ENCODE measurements at places on chromosomes 2 and 18. TPM values are rescaled to one million over a fixed set of nuclear protein-coding genes. Genes with fewer than 3 reads are reported as not detected.

CNTNAP5 gene
- 0.29 TPM for polyA plus RNA-seq

LOXHD1 gene
- polyA plus RNA-seq = 59.4 TPM

GREB1 gene
- polyA plus RNA-seq = 29.8 TPM

TTN gene
- 2.6 TPM for polyA plus RNA-seq

EFEMP1 gene
- polyA plus RNA-seq = 74.0 TPM

WNT10A gene
- polyA plus RNA-seq = 2.1 TPM

RTP5 gene
- polyA plus RNA-seq = 0.13 TPM

FSIP2 gene
- polyA plus RNA-seq = 14.6 TPM

CFAP53 gene
- 72.8 TPM for polyA plus RNA-seq

LIMS2 gene
- 23.6 TPM for polyA plus RNA-seq

PLA2R1 gene
- polyA plus RNA-seq = 3.4 TPM

GRCh38 chr2:63424329-63425078 lies 163.8 kb downstream of the WDPCP start:
- DNase-seq = peak; percentile 22

DNA sequence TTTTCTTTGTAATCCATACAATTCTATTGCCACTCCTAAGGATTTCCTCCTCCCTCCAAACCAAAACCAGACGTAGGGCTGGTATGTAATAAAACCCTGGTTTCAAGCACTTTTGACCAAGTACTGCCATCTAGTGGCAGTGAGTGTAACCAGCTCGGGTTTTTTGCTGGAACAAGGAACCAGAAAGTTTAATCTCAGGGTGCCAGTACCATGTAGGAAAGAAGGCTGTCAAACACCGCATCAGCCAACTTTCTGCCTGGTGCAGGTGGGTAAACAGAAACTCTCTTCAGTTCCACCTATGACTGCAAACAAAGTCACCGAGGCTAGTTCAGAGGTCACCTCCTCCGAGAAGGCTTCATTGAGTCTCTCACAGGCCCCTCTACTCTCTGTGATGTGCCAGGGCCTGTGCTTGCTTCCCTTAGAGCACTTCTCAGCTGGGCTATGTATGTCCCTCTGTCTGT lies 10.2 kb upstream of the THNSL2 start:
- peak; percentile 74 for DNase-seq

DNA sequence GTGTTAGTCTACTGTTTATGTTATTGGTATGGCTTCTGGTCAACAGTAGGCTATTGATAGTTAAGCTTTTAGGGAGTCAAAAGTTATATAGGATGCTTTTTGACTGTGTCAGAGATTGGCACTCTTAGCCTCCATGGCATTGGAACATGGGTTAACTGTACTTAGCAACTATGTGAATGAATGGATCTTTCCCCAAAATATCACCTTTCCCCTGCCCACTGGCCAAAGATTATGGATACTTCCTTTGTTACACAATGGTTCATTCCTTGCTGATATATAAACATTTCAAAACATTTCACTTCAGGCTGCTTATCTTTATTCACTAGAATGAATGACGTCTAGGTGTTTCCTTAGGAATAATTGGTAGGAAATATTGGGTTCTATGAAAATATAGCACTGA lies 62.1 kb upstream of the DOCK10 start:
- no peak for DNase-seq

DNA sequence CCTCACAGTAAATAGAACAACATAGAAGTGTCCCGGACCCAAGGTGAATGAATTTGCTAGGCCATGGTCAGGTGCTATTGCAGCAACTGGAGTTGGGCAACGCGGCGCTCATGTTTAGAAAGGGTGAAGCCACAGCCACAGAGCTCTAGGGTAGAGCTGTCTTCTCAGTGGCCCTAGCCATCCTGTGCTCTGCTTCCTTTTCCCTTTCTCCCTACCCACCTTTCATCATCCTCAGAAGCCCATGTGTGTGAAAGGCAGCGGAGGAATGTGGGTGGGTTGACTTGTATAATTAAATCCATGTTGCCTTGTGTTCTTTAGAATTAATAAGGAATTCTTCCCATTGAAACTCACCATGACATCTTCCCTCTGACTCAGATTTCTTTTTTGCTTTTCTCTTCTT lies 336.7 kb downstream of the OSR1 start:
- DNase-seq = no peak

DNA sequence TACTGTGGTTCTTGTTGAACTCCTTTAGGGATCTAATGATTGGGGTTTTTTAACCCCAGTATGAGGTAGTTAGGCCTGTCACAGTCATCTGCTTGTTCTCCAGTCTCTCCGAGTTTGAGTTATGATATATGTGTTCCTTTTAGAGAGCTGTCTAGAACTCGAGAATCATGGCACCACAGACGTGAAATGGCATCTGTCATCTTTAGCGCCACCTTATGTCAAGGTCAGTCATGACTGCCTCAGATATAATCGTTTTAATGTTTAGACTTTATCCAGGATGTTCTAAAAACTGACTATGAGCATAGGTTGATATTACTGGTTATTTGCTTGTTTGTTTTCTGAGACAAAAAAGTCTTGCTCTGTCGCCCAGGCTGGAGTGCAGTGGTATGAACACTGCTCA lies 112.2 kb downstream of the CEP192 start:
- no peak for DNase-seq

GRCh38 chr2:225355788-225356187 lies 43.7 kb upstream of the NYAP2 start:
- no peak for DNase-seq

GRCh38 chr2:41576423-41576822 lies 471.4 kb upstream of the PKDCC start:
- DNase-seq = no peak

DNA sequence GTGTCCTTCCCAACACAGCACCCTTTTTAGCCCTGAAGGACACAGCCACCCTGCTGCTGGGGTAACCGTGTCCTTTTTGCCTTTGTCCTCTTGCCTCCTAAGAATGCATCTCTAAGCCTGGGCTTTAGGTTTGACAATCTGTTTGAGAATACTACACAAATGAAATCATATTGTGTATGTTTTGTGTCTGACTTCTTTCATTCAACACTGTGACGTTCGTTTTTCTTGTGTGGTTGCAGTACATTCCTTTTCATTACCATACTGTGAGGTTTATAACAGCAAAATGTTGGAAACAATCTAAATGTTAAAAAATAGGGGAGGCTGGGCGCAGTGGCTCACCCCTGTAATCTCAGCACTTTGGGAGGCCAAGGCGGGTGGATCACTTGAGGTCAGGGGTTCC lies 11.2 kb downstream of the ASPRV1 start:
- DNase-seq = no peak

- DNase-seq = no peak
Measured at GRCh38 chr18:46324087-46324955, 220.1 kb downstream of the HAUS1 start.

- no peak for DNase-seq
Measured at GRCh38 chr18:54233228-54233625, 8.8 kb upstream of the MBD2 start.

- peak; percentile 26 for DNase-seq
Measured at GRCh38 chr2:145157741-145158591, 638.0 kb upstream of the ZEB2 start.

GRCh38 chr2:19369341-19369955 lies 11.0 kb upstream of the OSR1 start:
- no peak for DNase-seq

DNA sequence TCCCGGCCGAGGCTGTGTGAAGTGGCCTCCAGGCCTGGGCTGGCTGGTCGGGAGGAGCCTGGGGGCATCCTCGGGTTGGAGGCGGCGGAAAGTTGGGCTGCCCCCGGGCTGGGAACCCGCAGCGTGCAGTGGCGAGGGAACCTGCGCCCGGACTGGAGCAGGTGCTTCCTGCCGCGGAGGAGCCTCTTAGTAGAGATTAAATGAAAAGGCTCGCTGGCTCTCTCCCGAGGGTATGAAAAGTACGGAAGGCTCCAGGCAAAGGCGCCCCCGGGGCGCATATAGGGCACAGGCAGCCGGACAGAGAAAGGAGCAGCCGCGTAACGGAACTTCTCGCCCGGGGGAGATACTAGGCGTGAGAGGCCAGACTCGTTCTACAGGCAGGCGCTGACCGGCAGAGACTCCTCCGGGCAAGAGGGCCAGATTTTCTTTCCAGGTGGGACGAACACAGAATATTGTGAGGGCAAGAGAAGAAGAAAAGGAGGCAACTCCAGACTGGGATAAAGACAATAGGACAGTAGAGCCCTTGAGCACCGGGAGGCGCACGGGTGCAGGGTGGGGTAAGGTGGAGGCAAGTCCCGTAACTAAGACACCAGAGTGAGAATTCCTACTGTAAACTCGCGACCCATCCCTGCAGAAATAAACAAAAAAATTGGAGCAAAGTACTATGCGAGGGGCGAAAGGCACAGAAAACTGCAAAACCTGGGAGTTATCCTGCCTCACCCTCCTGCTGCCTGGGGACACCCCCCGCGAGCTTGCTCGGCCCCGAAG lies 816 bp downstream of the CDH2 start:
- peak; percentile 22 for DNase-seq

GRCh38 chr18:79779700-79780190 lies 18.0 kb upstream of the KCNG2 start:
- DNase-seq = peak; percentile 11

GRCh38 chr2:152243761-152244640 lies 68.4 kb upstream of the STAM2 start:
- no peak for DNase-seq

- DNase-seq = no peak
Measured at GRCh38 chr18:33818145-33818544, 240.1 kb downstream of the ASXL3 start.

- DNase-seq = peak; percentile 15
Measured at GRCh38 chr2:24818721-24819167, 25.5 kb downstream of the CENPO start.

DNA sequence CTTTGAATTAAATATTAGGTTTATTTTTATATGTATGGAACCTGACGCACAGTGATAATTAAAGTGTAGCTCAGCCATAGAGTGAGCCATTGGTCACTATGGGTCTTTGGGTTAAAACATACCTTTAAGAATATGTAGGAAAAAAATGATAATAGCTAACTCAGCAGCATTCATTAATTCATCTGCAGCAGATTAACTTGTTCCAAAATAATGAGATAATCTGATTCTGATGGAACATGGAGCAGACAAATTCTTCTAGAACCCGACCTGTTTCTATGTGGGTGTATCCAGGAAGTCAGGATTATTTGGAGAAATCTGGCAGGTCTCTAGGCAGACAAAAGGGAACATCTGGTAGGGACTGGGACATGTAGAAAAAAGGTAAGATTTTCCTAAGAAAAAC lies at the start of gene XIRP2:
Gene XIRP2 (plus strand): TSS at position 301 of the 400 bp plus-strand sequence. CDS start 15,003 bp downstream, outside the sequence.
- no peak for DNase-seq

- DNase-seq = no peak
Measured at GRCh38 chr2:108193251-108193650, 46.5 kb upstream of the SULT1C3 start.

GRCh38 chr2:150485871-150486538 lies 1.5 kb downstream of the RND3 start:
- peak; percentile 63 for DNase-seq

- no peak for DNase-seq
Measured at GRCh38 chr2:40370007-40370395, 81.9 kb downstream of the SLC8A1 start.

DNA sequence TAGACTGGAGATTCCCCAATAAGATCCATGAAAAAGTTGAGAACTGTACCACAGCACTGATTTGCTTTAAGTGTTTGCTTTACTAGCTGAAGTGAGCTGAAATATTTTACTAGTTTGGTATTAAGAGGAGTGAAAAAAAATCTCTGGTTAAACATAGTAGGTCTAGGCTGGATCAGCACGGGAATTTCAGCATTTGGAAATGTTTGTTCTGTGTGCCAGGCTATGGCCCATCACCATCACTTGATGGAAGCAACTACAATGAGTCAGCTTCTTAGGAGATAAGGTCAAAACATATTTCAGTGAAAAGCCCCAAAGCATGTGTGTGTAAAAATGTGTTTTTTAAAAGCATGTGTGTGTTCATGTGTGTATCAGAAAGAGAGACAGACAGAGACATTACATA lies 131.4 kb upstream of the DNMT3A start:
- no peak for DNase-seq

GRCh38 chr18:42289526-42289925 lies 334.5 kb downstream of the PIK3C3 start:
- DNase-seq = no peak

DNA sequence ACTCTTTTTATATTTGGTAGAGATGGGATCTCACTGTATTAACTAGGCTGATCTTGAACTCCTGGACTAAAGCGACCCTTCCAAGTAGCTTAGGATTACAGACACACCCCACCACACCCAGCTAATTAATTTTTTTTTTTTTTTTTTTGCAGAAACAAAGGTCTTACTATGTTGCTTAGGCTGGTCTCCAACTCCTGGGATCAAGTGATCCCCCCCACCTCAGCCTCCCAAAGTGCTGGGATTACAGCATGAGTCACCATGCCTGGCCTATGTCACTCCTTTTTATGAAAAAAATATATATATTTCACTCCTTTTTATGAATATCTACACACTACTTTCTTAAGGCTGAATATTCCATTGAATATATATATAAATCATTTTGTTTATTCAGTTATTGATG lies 162.8 kb downstream of the MGAT5 start:
- no peak for DNase-seq

- DNase-seq = no peak
Measured at GRCh38 chr2:54632733-54633692, 90.4 kb upstream of the EML6 start.

DNA sequence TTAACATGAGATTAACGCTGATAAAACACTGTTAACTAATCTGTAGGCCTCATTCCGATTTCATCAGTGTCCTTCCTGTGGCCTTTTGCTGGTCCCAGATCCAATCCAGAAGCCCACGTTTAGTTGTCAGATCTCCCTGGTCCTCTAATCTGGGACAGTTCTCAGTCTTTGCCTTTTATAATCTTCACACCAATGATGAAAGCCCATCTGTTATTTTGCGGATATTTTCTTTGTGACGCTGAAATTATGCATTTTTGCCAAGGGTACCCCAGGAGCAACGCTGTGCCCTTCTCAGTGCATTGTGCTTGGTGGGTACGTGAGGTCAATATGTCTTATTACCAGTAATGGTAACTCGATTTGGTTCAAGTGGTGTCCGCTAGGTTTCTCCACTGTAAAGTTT lies 51.1 kb downstream of the COPS8 start:
- DNase-seq = no peak

- DNase-seq = no peak
Measured at GRCh38 chr2:116042530-116042929, 1600.1 kb downstream of the DPP10 start.

GRCh38 chr2:109440499-109441156 lies 173.1 kb downstream of the SEPTIN10 start:
- DNase-seq = no peak

GRCh38 chr18:45571714-45572113 lies 43.6 kb upstream of the SLC14A2 start:
- no peak for DNase-seq

DNA sequence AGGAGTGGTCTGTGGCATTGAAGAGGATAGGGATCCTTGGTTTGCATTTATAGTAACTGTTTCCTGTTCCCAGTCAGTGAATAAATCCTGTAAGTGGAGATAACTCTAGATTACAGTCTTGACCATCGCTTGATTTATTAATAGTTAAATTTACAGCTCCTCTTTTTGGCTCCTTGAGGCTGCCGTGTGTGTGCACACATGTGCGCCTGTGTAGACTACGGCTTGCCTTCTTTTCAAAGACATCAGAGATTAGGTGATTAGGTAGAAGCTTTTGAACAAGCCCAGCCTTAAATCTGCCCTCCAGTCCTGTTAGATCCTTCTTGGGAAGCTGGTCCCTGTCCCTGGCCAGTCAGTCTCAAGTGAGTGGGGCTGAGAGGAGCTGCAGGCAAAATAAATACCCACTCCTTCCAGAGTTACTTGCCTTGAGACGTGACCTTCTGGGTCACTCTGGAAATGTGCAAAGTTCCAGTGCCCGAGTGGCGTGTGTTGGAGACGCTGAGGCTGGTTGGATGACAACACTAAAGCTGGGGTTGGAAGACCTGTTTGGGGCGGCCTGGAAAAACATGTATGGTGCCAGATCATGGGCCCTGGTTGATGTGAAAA lies 32.0 kb downstream of the TCF7L1 start:
- no peak for DNase-seq
